ENCODE measurements at places on chromosomes 3 and 15.

DNA sequence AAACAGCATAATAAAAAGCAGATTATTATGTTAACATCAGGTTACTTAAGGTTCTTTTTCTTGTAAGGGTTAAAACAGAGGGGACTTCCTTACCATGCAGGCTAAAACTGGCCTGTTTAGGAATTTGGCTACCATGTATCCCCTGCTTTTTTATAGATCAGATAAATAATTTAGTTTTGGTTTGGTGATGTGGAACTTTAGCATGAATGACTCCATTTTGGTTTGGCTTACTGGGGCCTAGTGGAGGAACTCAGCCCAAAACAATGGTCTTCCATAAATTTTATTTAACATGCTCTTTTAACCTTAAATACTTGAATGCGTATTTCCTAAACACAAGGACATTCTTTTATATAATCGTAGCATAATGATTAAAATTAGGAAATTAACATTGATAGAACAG, 18.9 kb downstream of the GALK2 start:
- H3K27me3 ChIP-seq = no peaks in the 10 kb centered on the region
- H3K36me3 ChIP-seq = no peaks in the 10 kb centered on the region
- H3K4me3 ChIP-seq = no peak overlapping the region
- no peaks in the 10 kb centered on the region for H3K4me1 ChIP-seq
- DNase-seq = no peak
- H3K27ac ChIP-seq = no peak overlapping the region

GRCh38 chr3:100902572-100902971, 90.6 kb downstream of the ABI3BP start:
- H3K4me1 ChIP-seq = no peaks in the 10 kb centered on the region
- H3K36me3 ChIP-seq = no peaks in the 10 kb centered on the region
- no peak overlapping the region for H3K4me3 ChIP-seq
- H3K27me3 ChIP-seq = no peaks in the 10 kb centered on the region

DNA sequence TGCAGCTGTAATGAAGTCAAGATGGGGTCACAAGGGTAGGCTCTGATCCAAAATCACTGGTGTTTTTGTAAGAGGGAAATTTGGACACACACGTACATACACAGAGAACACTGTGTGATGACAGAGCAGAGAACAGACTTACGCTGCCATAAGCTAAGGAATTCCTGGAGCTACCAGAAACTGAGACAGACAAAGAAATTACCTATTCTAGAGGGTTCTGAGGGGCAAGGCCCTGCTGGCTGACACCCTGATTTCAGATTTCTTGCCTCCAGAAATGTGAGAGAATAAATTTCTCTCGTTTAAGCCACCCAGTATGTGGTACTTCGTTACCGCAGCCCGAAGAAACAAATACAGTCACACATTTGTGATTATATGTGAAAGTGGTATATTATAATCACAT, 24.8 kb downstream of the CBLB start:
- H3K4me1 ChIP-seq = no peaks in the 10 kb centered on the region
- no peak overlapping the region for H3K4me3 ChIP-seq
- H3K27ac ChIP-seq = no peak overlapping the region
- DNase-seq = peak; percentile 32
- no peaks in the 10 kb centered on the region for H3K27me3 ChIP-seq
- H3K36me3 ChIP-seq = peaks cover 37% of the 10 kb centered on the region

DNA sequence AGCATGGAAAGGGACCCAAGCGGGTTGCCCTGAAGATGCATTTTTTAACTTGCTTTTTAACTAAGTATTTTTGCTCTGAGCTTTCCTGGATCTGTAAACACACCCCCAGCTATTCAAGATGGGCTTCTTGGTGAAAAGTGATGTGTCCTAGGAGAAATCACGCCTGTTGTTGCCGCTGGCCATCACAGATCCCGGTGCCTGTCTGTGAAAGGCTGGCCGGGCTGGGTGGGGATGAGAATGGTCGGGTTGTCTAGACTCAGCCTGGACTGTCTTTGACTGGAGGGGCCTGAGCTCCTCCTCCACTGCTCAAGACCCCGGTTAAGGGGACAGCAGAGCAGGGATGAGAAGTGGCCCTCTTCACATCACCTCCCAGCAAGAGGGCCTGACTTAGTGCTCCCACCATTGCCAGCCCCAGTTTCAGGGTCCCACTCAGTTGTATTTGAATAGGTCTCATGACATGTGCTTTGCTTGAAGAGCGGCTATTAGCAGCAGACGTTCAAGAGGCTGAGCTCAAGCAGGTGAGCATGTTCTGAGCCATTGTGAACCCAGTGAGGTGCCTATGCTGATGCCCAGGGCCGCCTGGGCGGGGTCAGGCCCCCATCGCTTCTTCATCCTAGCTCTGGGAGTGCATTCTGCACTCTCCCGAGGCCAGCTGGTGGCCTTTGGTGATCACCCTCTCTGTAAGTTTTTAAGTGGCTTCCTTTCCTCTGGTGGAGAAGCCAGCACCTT, 79.9 kb downstream of the IGF1R start:
- H3K4me3 ChIP-seq = no peak overlapping the region
- DNase-seq = no peak
- H3K27me3 ChIP-seq = no peaks in the 10 kb centered on the region

GRCh38 chr3:5756443-5756842, 568.9 kb downstream of the EDEM1 start:
- no peak overlapping the region for H3K4me3 ChIP-seq
- H3K36me3 ChIP-seq = no peaks in the 10 kb centered on the region
- peaks cover 20% of the 10 kb centered on the region for H3K4me1 ChIP-seq

- H3K27ac ChIP-seq = no peak overlapping the region
- no peaks in the 10 kb centered on the region for H3K27me3 ChIP-seq
- DNase-seq = no peak
- no peaks in the 10 kb centered on the region for H3K4me1 ChIP-seq
These were observed 296.4 kb downstream of the RBMS3 start for GRCh38 chr3:29577250-29577649.

DNA sequence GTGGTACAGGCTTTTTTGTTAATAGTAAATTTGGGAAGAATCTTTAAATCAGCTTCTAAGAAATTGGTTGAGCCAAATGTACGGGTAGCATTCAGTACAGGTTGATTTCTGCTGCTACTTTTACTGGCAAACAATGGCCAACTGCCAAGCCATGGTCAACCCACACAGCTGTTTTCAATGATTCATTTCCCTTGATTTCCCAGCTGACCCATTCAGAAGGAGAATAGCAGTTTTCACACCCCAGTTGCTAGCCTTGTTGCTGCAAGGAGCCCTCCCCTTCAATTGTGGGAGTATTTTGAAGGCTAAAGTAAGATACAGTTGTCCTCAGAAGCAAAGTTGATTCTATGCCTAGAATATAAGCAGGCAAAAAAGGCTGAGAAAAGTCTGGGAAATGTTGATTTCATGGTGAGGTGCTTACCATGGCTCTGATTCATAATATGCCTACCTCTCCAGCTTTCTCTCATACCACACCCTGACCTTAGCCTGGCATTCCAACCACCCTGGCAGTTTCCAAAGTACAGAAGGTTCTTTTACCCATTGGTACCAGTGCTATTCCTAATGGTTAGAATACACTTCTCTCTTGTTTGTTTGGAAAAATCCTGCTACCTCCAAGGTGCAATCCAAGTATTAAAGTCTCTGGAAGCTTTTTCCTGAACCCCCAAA, 320.3 kb upstream of the TGFBR2 start:
- DNase-seq = no peak
- H3K27ac ChIP-seq = no peak overlapping the region
- peaks cover 6% of the 10 kb centered on the region for H3K4me1 ChIP-seq
- H3K36me3 ChIP-seq = no peaks in the 10 kb centered on the region
- H3K4me3 ChIP-seq = no peak overlapping the region

DNA sequence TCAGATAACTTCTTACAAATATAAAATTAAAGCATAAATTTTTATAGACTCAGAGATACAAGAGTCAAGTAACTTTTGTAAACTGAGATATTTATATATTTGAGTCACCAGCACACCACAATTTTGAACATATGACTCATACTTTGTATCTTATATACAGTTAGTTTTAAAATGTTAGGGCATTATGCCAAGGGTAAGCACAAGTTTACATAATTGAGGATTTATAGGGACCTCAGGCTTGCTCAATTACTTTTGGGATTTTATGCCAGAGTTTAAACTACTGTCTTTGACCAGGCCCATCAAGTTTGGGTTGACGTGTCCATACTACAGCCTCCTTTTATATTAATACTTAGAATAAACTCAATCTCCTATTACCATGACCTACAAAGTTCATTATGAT, 7.4 kb upstream of the FGF7 start:
- no peaks in the 10 kb centered on the region for H3K36me3 ChIP-seq
- no peaks in the 10 kb centered on the region for H3K27me3 ChIP-seq
- H3K27ac ChIP-seq = no peak overlapping the region
- no peak overlapping the region for H3K4me3 ChIP-seq

- DNase-seq = no peak
- H3K27me3 ChIP-seq = no peaks in the 10 kb centered on the region
- H3K4me3 ChIP-seq = no peak overlapping the region
These were observed 210.6 kb downstream of the ATP8B4 start for GRCh38 chr15:49908236-49908932.

DNA sequence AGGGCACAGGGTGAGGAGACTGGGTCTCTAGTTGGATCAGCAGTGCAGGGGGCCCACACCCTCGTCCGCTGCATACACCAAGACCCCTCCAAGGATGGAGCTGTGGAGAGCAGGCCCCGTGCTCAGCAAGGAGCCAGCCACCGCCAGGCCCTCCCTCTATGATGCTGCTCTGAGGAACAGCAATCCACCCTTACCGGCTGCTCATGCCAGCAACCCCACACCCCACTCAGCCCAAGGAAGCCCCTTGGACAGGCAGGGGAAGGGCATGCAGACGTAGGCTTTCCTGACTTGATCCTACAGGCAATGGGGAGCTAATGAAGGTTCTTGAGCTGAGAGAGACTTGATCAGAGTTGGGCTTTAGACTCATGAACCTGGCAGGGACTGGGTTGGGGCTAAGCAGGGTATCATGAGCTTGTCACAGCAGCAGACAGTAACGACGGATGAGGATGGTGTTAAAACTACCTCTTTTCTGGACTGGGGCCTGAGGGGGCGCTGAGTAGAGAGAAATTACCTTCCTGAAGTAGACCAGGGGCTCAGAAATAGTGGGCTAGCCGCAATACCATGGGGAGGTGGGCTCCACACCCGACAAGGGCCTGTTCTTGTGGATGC, 50.5 kb upstream of the FGD5 start:
- no peaks in the 10 kb centered on the region for H3K4me1 ChIP-seq
- H3K27ac ChIP-seq = no peak overlapping the region

DNA sequence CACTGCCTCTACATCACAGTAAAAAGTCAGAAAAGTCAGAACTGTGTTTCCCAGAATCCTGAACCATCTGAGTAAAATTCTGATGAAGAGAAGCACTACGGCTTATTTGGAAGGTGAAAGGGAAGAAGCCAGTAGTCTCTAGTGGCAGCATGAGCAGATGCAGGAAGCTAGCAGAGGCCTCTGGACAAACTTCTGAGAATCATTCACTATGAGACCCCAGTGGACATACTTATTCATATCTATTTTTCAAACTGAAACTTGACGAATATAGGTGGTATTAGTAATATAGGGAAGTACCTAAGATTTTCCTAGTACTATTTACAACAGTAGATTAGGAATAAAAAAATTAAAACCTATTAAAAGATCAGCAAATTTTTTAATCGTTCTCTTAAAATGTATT, 272.8 kb upstream of the TTC14 start:
- no peaks in the 10 kb centered on the region for H3K36me3 ChIP-seq
- no peak for DNase-seq
- H3K4me3 ChIP-seq = no peak overlapping the region

DNA sequence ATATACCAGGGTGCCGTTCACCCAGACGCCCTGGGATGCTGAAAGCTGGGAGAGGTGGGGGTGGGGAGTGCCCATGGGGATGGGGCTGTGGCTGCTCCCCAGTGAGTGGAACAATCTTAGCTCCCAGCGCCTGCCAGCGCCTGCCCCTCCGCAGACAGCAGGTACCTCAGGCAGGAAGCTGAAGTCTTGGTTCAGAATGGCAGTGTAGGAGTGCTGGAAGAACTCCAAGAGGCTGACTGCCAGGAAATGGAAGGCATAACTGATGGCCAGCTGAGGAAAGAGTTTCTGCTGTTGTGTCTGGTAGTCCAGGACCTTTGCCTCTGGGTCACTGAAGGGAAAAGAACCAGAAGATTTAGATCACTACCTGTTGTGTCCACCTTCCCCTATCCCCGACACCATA, 8.4 kb downstream of the ACOX2 start:
- peaks cover 9% of the 10 kb centered on the region for H3K4me1 ChIP-seq
- no peaks in the 10 kb centered on the region for H3K27me3 ChIP-seq
- H3K27ac ChIP-seq = no peak overlapping the region
- no peak overlapping the region for H3K4me3 ChIP-seq

DNA sequence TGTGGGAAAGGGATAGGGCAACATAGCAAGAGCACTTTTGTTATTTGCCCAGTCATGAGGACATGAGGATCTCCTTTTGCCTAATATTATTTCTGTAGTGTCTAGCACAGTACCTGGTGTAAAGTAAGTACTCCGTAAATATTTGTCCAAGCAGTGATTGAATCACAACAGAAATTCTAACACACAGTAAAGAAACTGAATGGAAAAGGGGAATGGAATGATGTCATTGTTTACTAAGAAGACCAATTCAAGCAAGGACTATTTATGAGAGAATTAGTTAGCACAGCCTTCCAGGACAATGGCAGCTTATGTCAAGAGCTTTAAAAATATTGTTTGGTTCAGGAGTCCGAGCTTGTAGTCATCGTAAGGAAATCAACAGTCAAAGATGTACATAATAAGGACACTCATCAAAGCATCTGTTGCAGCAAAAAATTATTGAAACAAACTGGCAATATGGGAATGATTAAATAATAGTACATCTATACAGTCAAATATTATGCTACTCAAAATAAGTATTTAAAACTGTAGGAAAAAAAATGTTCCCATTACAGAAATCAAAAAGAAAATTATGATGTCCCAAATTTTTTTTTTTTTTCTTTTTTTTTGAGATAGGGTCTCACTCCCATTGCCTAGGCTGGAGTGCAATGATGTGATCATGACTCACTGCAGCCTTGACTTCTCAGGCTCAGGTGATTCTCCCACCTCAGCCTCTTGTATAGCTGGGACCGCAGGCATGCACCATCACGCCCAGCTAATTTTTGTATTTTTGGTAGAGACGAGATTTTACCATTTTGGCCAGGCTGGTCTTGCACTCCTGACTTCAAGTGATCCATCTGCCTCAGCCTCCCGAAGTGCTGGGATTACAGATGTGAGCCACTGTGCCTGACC, 17.9 kb downstream of the CAPN7 start:
- H3K36me3 ChIP-seq = peaks cover 73% of the 10 kb centered on the region
- no peak overlapping the region for H3K27ac ChIP-seq
- no peaks in the 10 kb centered on the region for H3K27me3 ChIP-seq
- H3K4me1 ChIP-seq = no peaks in the 10 kb centered on the region
- no peak overlapping the region for H3K4me3 ChIP-seq

GRCh38 chr3:116020495-116020894, 397.2 kb downstream of the GAP43 start:
- no peaks in the 10 kb centered on the region for H3K27me3 ChIP-seq
- H3K36me3 ChIP-seq = no peaks in the 10 kb centered on the region
- no peak overlapping the region for H3K27ac ChIP-seq
- no peak for DNase-seq
- no peak overlapping the region for H3K4me3 ChIP-seq

GRCh38 chr3:195094191-195094921, 176.6 kb downstream of the XXYLT1 start:
- no peaks in the 10 kb centered on the region for H3K36me3 ChIP-seq
- peaks cover 26% of the 10 kb centered on the region for H3K4me1 ChIP-seq
- no peaks in the 10 kb centered on the region for H3K27me3 ChIP-seq
- no peak for DNase-seq
- peak overlapping the region; percentile 75 for H3K27ac ChIP-seq
- no peak overlapping the region for H3K4me3 ChIP-seq
